ENCODE measurements at places on chromosomes 1 and 21. TPM values are rescaled to one million over a fixed set of nuclear protein-coding genes. Genes with fewer than 3 reads are reported as not detected.

Gene SERINC2
- total RNA-seq: 36.7 TPM

DNA sequence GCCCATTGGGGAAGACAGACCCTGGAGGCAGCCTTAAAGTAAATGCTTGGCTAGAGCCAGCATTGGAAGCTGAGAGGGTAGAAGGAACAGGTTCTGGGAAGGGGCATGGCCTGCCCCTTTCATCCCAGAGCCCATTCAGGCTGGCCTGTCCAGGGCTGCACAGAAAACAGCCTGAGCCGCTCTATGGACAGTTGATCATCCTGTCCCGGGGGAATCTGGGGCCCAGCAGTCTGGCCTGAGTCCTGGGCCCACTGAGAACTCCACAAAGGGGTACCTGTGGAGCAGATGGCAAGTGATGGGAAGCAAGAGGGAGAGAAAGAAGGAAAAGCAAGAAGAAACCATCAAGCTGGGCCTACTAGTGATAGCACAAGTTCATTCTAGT, 13.2 kb downstream of the TMEM81 start:
- H3K36me3 ChIP-seq: no peaks in the 10 kb centered on the region
- no peak overlapping the region for H3K4me3 ChIP-seq
- DNase-seq: no peak
- H3K27ac ChIP-seq: no peak overlapping the region
- H3K27me3 ChIP-seq: no peaks in the 10 kb centered on the region

- no peak for DNase-seq
- H3K27me3 ChIP-seq: no peaks in the 10 kb centered on the region
- H3K36me3 ChIP-seq: no peaks in the 10 kb centered on the region
- H3K27ac ChIP-seq: no peak overlapping the region
- no peak overlapping the region for H3K4me3 ChIP-seq
Measured at GRCh38 chr1:40337443-40337842, 20.4 kb upstream of the COL9A2 start.

Gene MAGOH
- 37.4 TPM for total RNA-seq

Gene OR6K3
- total RNA-seq: not detected

Gene C8A
- 0.09 TPM for total RNA-seq

Gene SH3D21
- total RNA-seq: 17.6 TPM

DNA sequence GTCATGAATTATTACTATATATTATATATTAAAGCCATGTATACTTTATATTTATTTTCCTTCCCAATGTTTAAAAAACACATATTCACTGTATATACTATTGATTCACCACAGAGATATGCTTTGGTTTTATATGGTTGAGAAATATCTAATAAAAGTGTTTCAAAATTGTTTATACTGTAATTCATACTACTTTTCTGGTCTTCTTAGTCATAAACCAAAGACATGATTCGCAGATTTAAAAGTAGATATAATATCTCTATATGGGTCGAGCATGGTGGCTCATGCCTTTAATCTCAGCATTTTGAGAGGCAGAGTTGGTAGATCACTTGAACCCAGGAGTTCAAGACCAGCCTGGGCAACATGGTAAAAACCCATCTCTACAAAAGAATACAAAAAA, 738.4 kb downstream of the USP25 start:
- H3K27me3 ChIP-seq: no peaks in the 10 kb centered on the region
- no peak overlapping the region for H3K4me3 ChIP-seq
- H3K27ac ChIP-seq: no peak overlapping the region

Gene SYCP1
- total RNA-seq: not detected

DNA sequence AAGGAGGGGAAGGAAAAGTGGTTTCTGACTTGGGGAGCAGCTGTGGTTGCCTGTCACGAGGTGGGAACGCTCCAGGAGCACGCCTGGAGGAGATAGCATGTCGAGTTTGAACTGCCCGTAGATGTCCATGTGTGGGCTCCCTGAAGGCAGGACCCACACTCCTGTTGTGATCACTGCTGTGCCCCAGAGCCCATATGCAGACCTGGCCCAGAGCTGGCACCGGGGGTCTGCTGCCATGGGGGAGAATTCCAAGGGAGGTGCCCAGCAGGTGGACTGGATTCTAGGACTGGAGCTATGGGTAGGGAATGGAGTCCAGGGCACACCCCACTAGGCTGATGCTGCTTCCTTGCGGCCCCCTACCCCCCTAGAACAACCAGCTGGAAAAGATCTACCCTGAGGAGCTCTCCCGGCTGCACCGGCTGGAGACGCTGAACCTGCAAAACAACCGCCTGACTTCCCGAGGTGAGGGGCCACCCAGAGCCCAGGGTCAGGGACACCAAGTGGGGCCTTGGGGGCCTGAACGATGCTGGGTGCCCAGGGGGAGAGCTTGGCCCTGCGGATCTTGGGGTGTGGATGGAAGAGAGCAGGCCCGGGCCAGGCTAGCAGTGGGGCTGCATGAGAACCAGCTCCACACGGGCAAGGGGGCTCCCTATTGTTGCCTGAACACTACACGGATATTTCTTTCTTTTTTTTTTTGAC, 9.3 kb downstream of the PODN start:
- no peaks in the 10 kb centered on the region for H3K36me3 ChIP-seq
- H3K4me1 ChIP-seq: no peaks in the 10 kb centered on the region
- no peak overlapping the region for H3K27ac ChIP-seq
- DNase-seq: peak; percentile 49
- no peak overlapping the region for H3K4me3 ChIP-seq
- H3K27me3 ChIP-seq: no peaks in the 10 kb centered on the region

- H3K4me1 ChIP-seq: peaks cover 15% of the 10 kb centered on the region
- H3K27me3 ChIP-seq: no peaks in the 10 kb centered on the region
- H3K27ac ChIP-seq: no peak overlapping the region
- H3K36me3 ChIP-seq: no peaks in the 10 kb centered on the region
- DNase-seq: no peak
Measured at GRCh38 chr1:61259379-61260148, 177.2 kb downstream of the NFIA start.

DNA sequence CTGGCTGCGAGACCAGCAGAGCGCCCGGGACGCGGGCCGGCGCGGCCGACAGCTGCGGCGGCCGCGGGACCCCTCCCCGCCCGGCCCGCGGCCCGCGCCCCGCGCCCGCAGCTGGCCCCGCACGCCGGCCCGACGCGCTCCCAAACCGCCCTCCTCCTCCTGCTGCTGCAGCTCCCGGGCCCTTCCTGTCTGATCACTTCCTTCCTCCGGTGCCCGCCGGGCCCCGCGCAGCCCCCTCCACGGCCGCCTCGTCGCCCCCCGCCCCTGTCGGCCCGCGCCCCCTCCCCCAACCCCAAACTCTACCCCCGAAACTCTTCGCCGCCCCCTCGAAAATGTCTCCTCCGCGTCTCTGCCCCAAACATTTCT, 594 bp downstream of the LUZP1 start:
- H3K27me3 ChIP-seq: no peaks in the 10 kb centered on the region
- peaks cover 42% of the 10 kb centered on the region for H3K4me1 ChIP-seq
- peak overlapping the region; percentile 90 for H3K27ac ChIP-seq

DNA sequence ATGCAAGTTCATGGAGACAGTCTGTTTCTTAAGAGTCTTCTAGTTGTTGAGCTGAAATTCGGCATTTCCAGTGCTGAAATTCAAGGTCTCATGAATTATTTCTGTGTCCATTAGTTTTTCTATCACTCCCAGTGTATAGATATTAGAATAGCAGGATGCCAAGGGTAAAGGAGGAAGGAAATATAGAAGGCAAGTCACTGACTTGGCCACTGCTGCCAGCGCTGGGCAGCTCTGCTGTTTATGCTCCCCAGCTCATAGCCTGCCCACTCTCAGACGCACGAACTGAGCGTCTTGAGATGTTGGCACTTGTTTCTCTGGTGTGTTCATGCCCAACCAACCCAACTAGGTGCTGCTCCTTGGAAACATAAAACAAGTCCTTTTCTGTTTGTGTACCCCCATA, 110.1 kb downstream of the SLC45A1 start:
- H3K36me3 ChIP-seq: no peaks in the 10 kb centered on the region
- DNase-seq: no peak
- peak overlapping the region; percentile 58 for H3K27ac ChIP-seq

Gene FMO3
- 12.6 TPM for total RNA-seq

DNA sequence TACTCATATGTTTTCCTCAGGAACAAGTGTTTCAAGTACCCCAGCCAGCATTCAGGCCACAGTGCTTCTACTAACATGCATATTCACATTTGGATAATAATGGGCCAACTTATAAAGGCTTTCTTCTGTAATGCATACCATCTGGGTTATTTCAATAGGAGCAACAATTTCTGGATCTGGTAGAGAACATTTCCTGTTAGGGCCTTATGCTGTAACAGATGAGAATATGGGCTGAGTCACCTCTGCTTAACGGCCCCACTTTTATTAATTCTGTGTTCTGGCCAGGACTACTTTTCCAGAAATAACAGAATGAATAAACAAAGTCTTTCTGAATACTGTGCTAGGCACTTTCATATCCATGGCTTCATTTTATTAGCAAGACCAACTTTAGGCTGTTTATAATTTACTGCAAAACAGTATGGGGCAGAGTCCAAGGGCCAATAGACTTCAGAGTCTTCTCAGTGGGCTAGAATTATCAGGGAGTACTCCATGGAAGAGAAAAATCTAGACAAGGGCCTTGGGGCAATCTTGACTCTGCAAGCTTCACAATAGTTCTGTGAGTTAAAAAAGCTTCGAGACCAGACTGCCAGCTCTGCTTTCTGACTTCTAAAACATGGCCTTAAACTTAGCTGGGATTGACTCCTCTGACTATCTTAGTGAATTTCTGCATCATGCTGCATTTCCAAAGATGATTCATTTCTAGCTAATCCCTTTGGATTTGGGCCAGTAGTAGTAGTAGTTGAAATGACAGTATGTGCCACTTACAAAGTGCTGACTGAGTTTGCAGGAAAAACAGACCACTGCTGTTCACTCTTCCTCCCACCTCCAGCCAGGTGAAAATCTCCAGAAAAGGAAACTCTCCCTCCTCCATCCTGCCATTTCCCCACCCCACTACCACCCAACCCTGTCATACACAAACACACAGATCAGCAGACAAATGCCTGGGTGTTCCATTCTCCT, 8.2 kb upstream of the SSX2IP start:
- no peak overlapping the region for H3K27ac ChIP-seq
- no peak for DNase-seq
- H3K4me3 ChIP-seq: no peak overlapping the region
- no peaks in the 10 kb centered on the region for H3K27me3 ChIP-seq
- H3K36me3 ChIP-seq: no peaks in the 10 kb centered on the region

GRCh38 chr1:71473331-71473730, 392.5 kb upstream of the ZRANB2 start:
- no peaks in the 10 kb centered on the region for H3K4me1 ChIP-seq
- H3K27me3 ChIP-seq: no peaks in the 10 kb centered on the region
- H3K27ac ChIP-seq: no peak overlapping the region
- no peak overlapping the region for H3K4me3 ChIP-seq

Gene ERG
- total RNA-seq: 26.4 TPM

- no peaks in the 10 kb centered on the region for H3K36me3 ChIP-seq
- DNase-seq: no peak
- H3K4me1 ChIP-seq: peaks cover 7% of the 10 kb centered on the region
- H3K27me3 ChIP-seq: no peaks in the 10 kb centered on the region
- H3K4me3 ChIP-seq: no peak overlapping the region
Measured at GRCh38 chr1:65075123-65075976, 72.7 kb upstream of the AK4 start.

DNA sequence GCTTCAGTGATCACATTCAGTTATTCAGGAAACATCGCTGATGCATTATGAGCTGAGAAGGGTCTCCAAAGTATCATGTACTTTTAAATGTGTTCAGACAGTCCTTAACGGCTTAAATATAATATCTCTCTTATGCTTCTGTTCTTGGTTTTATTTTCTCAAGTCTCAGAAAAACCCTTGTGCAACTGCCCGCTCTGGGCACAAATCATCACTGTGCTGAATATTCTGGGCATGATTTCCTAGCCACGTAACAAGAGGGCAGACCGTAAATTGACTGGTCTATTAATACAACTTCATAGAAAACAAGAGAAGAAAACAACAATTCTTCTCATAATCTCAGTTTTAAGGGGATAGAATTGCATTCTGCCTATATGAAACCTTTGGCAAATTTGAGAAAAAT, 96.5 kb upstream of the EXO1 start:
- no peak for DNase-seq
- no peaks in the 10 kb centered on the region for H3K27me3 ChIP-seq
- no peaks in the 10 kb centered on the region for H3K4me1 ChIP-seq
- no peak overlapping the region for H3K4me3 ChIP-seq
- no peak overlapping the region for H3K27ac ChIP-seq
- H3K36me3 ChIP-seq: no peaks in the 10 kb centered on the region

GRCh38 chr1:93807311-93807930, 71.6 kb downstream of the DNTTIP2 start:
- peaks cover 8% of the 10 kb centered on the region for H3K4me1 ChIP-seq
- H3K4me3 ChIP-seq: no peak overlapping the region
- no peaks in the 10 kb centered on the region for H3K36me3 ChIP-seq
- no peak overlapping the region for H3K27ac ChIP-seq
- no peaks in the 10 kb centered on the region for H3K27me3 ChIP-seq
- DNase-seq: no peak

Gene LCE6A
- not detected for total RNA-seq

Measured in upper lobe of left lung (tissue), 6 donors.